Spinal cord (tissue), 10 donors: ENCODE measurements at places on chromosomes 7 and 10. TPM values are rescaled to one million over a fixed set of nuclear protein-coding genes. Genes with fewer than 3 reads are reported as not detected.

CYP3A7 gene
- not detected for polyA plus RNA-seq

ZNF503 gene
- 31.5 TPM for polyA plus RNA-seq

TRIM73 gene
- 5.1 TPM for polyA plus RNA-seq

SFTPA2 gene
- 0.16 TPM for polyA plus RNA-seq

CPN1 gene
- 0.24 TPM for polyA plus RNA-seq

CALCR gene
- polyA plus RNA-seq: 1.1 TPM

CCDC3 gene
- polyA plus RNA-seq: 46.4 TPM

SPDYE5 gene
- 2.0 TPM for polyA plus RNA-seq

ADRA2A gene
- polyA plus RNA-seq: 15.7 TPM

TFEC gene
- 1.4 TPM for polyA plus RNA-seq

PON1 gene
- 1.2 TPM for polyA plus RNA-seq

CALML5 gene
- not detected for polyA plus RNA-seq

TMEM273 gene
- 4.8 TPM for polyA plus RNA-seq

SLC39A12 gene
- polyA plus RNA-seq: 5.7 TPM

FBXO24 gene
- polyA plus RNA-seq: 2.6 TPM

GRM8 gene
- 15.6 TPM for polyA plus RNA-seq

SLC16A12 gene
- polyA plus RNA-seq: 4.9 TPM

DNAH11 gene
- polyA plus RNA-seq: 7.8 TPM

RAPGEF5 gene
- polyA plus RNA-seq: 19.5 TPM

EGR2 gene
- 2.7 TPM for polyA plus RNA-seq

FGL2 gene
- polyA plus RNA-seq: 3.9 TPM

CAMK2G gene
- polyA plus RNA-seq: 147 TPM

IQUB gene
- polyA plus RNA-seq: 3.2 TPM

PILRA gene
- 10.6 TPM for polyA plus RNA-seq

NRCAM gene
- polyA plus RNA-seq: 133 TPM

NPY gene
- polyA plus RNA-seq: 93.2 TPM

TSPAN33 gene
- 19.7 TPM for polyA plus RNA-seq

PLEKHS1 gene
- polyA plus RNA-seq: 0.08 TPM

PPP1R9A gene
- 34.6 TPM for polyA plus RNA-seq

MKI67 gene
- 37.4 TPM for polyA plus RNA-seq

DLX6 gene
- polyA plus RNA-seq: not detected

PLXNA4 gene
- 21.2 TPM for polyA plus RNA-seq

TRRAP gene
- polyA plus RNA-seq: 35.3 TPM

FKBP6 gene
- polyA plus RNA-seq: 0.17 TPM

GPR146 gene
- 3.2 TPM for polyA plus RNA-seq

GNB2 gene
- 353 TPM for polyA plus RNA-seq

ZNF853 gene
- polyA plus RNA-seq: 46.8 TPM

C10orf53 gene
- polyA plus RNA-seq: not detected

ABCC2 gene
- 0.44 TPM for polyA plus RNA-seq
